ENCODE measurements at places on chromosomes 3 and 15. TPM values are rescaled to one million over a fixed set of nuclear protein-coding genes. Genes with fewer than 3 reads are reported as not detected.

DNA sequence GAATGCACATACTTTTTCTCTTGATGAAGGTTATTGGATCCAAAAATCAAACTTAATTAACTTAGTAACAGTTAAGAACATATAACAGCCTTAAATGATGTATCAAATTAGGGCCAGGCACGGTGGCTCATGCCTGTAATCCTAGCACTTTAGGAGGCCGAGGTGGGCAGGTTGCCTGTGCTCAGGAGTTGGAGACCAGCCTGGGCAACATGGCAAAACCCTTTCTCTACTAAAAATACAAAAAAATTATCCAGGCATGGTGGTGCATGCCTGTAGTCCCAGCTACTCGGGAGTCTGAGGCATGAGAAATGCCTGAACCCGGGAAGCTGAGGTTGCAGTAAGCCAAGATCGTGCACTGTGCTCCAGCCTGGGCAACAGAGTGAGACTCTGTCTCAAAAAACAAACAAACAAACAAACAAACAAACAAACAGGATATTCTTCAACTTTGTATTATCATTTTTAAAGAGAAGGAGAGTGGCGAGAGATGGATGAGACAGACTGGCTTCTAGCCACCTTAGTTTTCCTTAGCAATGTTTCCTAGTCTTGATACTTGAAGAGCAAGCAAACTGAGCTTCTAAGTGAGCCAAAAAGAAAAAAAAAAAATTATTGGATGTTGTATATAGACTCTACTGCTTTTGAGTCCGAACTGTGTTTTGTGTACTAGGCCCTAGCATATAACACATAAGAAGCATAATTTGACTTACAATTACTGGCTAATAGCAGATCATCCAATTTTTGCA is 13.8 kb downstream of the SPRED1 start:
- DNase-seq = no peak

DNA sequence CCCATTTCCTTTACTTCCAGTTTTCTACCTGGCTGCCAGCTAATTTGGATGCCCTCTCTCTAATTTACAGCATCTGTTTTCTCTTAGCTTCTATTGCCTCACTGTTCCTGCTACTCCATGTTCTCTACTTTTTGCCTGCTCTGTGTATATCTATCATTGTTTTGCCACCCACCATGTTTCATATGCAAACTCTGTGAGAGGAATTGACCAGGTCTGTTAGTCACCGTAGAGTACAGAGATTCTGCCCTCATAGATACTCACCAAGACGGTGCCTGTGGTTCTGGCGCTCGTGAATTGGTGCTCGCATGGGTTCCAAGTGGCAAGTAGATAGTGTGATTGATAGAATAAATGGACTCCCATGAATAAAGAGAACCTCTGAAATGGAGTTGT is 288.8 kb downstream of the CNTN6 start:
- no peak for DNase-seq

DNA sequence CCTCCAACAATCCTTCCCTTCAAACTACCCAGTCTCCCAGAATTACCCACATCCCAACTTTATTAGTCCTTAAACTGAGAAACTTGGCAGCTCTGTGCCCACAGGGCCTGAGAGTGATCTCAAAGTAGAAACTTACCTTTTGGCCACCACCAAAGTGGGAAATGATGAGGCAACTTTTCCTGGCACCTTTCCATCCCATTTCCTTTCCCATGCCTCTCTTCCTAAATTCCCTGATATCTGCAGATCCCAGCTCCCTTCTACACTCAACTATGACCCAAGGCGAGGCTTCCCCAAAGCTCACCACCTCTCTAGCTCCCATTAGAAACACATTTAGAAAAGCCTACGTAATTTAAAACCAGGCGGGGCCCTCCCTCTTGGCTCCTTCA is 271.9 kb downstream of the FOXP1 start:
- no peak for DNase-seq

DNA sequence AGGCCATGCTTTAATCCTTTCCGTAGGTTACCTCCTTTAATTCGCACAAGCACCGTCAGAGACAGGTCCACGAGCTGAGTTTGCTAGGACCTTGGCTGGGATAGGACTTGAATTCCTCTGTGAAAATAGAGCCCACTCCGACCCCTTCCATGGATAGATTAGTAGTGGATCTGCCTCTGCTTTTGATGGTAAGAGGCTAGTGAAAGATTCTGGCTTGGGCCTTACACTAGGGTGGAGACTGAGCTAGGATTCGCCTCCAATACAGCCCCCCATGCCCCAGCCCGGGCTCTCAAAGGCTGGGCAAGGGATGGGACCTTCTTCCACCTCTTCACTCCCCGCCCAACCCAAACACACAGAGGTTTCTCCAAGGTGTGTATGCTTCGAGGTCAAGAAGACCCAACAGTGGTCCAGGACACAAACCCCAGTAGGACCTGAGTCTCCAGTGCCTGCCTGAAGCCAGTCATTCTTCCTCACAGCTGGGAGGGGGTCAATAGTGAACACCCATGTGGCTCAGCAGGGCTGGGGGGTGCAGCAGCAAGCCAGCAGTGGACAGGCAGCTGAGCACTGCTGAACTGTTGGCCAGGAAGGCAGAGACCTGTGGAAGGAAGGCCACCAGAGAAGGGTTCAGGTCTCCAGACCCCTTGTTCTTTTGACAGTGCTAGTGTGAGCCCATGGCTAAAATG is 75.7 kb downstream of the SPSB4 start:
- DNase-seq = no peak

DNA sequence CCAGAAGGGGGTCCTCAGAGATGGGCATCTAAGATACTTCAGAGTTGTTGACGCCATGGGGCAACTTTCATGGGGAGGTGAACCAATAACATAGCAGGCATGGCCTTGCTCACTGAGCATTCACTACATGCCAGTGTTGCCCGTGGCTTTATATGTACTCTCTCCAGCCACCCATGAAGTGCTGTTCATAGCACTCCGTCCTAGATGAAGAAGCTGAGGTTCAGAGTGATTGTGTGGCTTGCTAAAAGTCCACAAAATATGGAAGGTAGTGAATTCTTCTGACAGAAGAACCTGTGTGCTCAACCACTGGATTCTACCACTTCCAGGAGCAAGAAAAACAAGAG is 9.8 kb upstream of the SEMA4B start:
- no peak for DNase-seq

DNA sequence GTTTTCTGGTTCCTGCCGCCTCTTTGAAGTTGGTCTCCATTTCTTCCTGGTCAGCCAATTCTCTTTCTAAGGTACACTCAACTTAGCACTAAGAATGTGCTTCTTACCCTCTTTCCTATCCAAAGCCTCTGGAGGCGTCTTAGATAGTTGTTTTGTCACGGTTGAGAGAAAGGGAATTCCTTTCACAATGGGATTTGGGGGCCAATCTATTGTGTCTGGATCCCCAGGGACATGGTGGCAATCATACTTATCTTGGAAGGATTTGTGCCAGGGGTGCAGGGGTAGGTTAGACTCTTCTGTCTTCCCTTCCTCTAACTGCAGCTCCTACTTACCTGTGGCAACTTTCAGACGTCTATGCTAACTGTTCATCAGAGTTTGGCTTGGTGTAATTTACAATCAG is 287.1 kb downstream of the SOX2 start:
- DNase-seq = no peak

- DNase-seq = peak; percentile 74
Measured at GRCh38 chr3:20905210-20905805, 719.3 kb upstream of the SGO1 start.

DNA sequence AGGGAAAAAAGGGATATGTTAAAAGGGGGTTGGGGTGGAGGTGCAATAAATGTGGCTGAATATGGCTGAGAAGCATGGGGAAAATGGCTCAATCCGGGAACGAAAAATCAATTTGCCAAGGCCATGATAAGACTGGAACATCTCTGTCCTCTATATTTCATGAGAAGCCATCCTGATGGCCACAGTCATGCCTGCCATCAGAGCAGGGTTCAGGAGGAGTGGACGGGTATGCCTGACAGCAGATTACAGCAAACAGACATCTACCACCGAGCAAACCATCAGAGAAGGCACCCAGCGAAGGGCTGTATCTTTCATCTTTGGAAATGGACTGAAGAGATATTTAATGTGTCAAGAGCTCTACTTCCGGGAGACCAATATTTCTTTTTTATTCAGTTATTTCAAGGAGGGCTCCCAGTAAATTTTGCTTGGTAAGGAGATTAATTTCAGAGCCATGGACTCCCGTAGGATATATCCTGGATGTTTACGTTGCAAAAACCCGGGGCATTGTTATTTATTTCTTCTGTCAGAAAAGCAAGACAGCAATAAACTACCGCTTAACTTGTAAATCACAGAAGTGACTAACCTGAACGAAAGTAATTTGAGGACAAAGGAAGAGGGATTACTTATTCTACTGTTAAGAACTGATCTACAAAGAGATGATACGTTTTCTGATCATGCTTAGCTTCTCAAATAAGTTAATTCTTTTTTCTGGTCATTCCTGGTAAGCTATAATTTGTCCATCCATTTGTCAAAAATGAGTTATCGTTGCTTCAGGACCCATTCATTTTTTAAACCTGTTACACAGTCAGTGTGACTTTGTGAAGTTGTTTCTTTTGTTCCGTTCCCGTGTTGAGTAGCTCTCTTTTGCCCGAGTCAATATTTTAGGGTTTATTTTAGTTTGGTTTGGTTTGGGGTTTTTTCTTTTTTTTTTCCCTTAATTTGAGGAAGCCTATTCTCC is 80.6 kb upstream of the CHD2 start:
- DNase-seq = peak; percentile 46

DNA sequence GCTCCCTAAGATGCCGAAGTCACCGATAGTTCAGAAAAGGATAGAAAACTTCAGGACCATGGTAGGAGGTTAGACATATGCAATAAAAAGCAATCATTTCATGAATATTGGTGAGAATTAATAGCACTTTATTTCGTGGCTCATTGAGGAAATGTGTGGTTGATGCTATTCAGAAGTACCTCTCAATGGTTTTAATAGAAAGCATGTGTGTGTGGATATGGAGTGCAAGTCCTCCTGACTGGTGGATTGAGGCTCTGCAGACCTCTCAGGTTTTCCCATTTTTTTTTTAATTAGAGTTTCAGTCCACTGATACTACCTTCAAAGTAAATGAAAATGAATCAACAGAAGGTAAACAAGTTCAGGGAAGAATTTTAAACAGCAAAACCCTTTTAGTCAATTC is 384.3 kb upstream of the RARB start:
- DNase-seq = no peak

DNA sequence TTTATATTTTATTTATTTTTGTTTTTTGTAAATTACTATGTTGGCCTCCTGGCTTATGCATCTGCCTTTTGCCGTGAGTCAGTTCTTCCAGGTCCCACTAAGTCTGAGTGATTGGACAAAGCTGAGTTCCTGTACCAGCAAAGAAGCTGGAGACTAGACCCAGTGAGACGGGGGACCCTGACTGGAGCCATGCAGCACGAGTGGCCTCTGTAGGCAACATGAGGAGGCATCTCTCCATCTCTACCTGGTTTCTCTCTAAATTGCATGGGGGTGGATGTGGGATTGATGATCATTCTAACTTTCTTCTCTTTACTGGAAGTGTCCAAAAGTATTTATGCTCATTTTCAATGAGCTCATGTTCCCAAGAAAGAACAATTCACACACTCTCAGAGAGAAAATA is 155.3 kb upstream of the MRPL3 start:
- no peak for DNase-seq

GRCh38 chr3:100103558-100104441 is 10.5 kb downstream of the FILIP1L start:
- DNase-seq = no peak

- no peak for DNase-seq
Measured at GRCh38 chr15:23760024-23760423, 72.9 kb upstream of the NDN start.

DNA sequence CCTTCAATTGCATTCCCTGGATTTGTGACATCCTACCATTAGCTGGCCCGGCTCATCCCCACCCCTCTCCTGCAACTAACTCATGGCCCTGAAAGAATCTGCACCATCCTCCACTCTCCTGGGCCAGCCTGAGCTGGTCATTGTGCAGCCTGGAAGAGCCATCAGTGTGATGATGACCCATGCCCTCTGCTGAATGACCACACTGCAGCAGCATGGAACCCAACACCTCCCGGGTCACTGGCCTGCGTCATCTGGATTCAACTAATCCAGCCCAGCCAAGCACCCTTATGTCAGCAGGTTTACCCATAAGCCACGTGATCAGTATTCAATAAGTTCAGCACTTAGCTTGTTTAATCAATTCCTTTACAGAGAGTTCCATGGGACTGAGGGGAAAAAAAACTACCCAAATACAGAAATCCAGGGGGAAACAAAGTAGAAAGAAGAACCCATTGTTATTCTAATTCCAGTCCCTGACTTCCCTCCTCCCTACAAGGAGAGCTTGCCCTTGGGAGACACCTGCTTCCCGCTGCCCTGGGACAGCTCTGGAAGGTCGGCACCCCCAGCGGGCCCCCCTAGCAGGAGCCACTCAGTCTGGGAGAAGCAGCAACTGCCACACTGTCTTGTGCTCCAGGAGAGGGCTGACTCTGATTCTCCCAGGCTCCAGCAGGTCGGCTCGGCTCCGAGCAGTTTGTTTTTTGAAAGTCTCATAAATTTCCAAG is 309.1 kb upstream of the TLE3 start:
- DNase-seq = no peak

DNA sequence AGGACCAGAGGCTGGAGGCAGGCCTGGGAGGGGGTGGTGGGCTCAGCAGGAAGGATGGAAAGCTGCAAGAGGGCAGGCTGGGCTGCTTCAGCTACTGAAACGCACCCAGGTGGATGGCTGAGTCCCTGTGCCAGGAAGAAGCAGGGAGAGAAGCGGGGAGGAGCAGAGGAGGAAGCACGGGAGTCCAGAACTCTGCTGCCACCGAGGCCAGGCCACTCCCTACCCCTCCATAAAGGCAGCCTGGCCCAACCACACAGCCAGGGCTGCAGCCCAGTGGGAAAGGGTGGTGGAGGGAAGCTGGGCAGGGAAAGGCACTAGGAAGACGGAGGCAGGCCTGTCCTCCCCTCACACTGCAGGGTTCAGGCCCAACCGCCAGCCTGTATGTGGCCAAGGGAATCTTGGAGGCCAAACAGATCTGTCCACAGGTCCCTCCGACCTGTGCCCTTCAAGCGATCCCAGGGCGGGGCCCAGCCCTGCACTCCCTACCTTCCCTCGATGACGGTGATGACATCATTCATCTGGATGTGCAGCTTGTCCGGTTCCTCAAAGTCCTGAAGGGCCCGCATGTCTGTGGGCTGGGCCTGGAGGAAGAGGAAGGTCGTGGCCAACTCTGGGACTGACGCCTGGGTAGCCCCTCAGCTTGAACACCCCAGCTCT is 30.5 kb downstream of the TNK2 start:
- no peak for DNase-seq

DNA sequence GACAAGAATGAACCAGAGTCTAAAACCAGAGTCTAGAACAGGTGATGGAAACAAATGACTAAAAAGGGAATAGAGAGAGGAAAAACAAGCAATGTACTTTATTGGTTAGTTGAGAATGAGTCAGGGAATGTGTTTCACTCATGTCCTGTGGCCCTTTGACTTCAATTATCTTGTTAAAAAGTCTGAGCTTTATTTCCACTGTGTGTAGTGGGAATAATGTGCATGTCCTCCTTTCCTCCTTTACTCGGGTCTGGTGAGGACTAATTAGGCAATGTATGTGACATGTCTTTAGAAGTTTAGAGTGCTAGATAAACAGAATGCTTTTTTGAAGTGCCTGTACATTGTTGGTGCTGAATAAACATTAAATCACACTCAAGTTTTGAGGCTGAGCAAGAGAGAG is 21.3 kb downstream of the LSAMP start:
- no peak for DNase-seq

GRCh38 chr3:39080026-39080425 is 27.4 kb downstream of the GORASP1 start:
- DNase-seq = no peak

Gene KBTBD13
- not detected for total RNA-seq

Gene WNT5A
- total RNA-seq = 5.3 TPM

Gene MYNN
- total RNA-seq = 27.2 TPM

Gene OR5H1
- 2.4 TPM for total RNA-seq

Gene OR5K1
- total RNA-seq = 1.2 TPM

Gene SEMA3G
- total RNA-seq = 1.4 TPM

Gene GHRL
- total RNA-seq = not detected
